ENCODE measurements at places on chromosomes 11 and 22.

DNA sequence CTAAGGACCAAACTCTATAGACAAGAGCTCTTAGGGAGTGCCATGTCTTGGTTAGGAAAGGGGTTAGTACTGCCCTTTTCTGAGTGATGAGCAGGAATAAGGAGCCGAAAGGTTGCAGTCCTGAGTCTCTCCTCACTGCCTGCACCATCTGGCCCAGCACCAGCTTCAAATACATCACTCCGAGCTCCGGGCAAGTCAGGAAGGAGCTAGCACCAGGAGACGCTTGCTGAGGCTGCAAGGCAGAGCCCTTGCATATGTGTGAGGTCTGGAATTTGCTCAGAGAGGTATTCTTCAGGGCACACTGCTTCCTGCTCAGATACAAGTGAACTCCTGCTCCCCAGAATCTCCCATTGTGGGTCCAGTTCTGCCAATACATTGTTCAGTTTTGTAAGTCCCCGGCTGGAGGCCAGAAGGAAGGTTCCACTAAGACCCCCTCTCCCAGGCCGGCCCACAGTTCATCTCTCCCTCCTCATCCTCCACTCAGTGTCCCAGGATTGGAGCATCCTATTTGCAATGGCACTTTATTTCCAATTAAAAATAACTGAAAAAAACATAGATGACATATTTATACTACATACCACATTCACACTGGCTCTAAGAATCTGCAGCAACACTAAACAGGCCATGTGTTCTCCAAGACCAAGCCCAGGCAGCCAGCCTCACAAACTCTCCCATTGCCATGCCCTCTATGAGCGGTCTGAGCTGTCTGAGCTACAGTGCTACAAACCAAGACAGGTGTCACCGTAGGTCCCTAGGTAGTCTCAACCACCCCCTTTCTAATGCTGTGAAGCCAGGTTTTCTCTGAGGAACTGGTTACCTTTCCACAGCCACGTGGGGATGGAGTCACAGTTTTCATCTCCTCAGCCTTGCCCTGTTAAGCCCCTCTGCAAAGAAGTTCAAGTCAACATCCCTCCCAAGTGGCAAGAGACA lies 55.1 kb upstream of the SPATA19 start:
- no peak for DNase-seq

DNA sequence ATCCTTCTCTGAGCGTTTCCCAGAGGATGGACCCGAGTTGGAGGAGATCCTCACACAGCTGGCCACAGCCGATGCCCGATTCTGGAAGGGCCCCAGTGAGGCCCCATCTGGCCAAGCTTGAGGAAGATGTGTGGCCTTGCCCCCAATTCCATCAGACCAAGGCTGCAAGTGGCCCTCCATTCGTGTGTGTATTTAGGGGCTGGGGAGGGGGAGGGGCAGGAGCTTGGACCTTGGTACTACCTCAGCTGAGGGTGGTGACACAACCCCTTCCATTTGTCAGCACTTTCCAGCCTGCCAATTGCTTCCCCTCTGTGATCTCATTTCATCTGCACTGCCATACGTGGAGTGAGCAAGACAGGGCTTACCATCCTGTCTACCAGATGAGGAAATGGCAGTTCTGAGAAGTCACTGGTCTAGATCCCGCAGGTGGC lies 1.3 kb upstream of the BBS1 start:
- no peak for DNase-seq

DNA sequence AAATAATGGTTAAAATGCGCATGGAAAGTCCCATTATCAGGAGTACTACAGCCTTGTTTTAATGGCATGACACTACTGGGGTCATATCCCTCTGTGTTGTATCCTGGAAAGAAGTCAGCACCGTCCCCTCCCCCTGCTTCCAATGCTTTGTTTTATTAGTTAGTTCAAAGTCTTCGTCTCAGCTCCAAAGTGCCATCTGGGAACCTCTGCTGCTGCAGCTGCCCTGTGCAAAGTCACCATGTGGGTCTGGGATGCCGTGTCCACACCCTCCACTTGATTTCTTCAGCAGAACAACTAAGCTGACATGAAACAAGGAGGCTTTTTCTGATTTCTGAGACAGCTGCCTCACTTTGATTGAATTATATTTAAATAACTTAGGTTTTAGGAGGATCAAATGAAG lies 29.5 kb upstream of the NCAM1 start:
- DNase-seq: no peak

DNA sequence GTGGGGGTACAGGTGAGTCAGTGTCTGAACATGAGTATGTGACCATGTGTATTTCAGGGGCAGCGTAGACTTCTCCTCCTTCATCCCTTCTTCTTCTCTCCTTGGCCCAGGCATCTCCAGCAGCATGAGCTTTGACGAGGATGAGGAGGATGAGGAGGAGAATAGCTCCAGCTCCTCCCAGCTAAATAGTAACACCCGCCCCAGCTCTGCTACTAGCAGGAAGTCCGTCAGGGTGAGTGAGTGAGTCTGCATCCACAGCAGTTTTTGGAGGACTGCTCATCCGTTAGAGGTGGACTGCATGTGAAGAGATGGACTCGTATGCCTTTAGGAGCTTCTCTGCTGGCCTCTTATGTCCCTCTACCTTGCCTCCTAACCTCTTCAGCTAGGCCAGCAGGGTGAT lies 15.6 kb downstream of the TUB start:
- no peak for DNase-seq

DNA sequence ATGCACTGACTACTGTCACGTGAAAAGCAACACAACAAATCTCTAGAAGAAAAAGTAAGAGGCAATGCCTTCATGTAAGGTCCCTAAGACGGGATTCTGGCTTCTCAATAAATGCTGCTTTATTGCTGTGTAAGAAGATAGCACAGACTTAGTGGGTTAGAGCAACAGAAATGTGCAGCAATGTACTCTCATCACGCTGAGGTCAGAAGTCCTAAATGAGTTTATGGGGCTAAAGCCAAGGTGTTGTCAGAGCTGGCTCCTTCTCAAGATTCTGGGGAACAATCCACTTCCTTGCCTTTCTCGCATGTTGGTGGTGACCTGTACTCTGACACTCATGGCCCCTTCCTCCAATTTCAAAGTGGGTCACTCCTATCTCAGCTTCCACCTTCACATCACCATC lies 93.4 kb downstream of the SHANK2 start:
- DNase-seq: no peak

- no peak for DNase-seq
Measured at GRCh38 chr11:65501472-65502273, 2.8 kb downstream of the MALAT1 start.

DNA sequence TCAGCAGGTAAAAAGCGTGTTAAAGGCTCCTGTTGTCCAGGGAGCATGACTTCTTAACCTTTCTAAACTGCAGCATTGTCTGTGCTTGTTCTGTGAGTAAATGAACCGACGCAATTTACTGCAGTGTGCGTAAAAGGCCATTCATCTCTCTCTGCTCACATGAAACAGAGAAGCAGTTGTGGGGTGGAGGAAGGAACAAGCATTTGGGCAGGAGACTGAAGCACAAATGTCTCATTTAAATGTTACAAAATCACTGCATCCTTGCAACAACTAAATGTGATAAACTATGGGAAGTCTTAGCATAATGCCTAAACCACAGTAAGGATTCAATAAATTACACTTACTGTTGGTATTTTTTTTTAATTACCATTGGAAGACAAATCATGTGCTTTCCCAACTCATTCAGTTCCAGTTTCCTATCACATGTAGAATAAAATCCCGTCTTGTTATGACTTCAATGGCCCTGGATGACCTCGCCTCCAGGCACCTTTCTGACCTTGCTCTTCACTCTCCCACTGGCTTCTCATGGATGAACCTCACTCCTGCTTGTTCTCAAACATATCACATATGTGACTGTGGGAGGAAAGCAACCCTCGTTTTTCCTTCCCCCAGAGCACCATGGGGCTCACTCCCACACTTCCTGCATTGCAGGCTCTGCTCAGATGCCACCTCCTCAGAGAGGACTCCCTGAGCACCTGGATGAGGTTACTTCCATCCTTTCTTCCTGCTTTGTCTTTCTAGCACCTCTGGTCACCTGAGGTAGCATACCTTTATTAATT lies 21.6 kb upstream of the RFPL2 start:
- DNase-seq: no peak

DNA sequence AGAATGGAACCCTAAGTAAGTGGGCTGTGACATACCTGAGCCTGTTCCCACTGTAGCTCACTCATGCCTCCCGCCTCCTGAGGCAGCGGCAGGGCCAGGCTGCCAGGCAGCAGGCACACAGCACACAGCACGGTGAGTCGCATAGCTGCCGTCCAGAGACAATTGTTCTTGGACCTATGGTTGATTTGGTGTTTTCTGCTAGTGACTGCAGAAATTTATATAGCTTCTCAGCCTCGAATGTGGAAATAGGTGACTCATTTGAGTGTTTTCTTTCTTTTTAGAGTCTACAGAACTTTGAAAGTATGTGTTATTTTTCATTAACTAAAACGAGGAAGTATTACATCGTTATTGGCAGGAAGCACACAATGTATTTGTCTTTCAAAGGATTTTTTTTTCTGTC lies at the start of gene MMP7:
Gene MMP7, minus strand, starts transcription at position 190 of the 400 bp plus-strand sequence. Its CDS starts 47 bp downstream, at position 143.
- DNase-seq: no peak

DNA sequence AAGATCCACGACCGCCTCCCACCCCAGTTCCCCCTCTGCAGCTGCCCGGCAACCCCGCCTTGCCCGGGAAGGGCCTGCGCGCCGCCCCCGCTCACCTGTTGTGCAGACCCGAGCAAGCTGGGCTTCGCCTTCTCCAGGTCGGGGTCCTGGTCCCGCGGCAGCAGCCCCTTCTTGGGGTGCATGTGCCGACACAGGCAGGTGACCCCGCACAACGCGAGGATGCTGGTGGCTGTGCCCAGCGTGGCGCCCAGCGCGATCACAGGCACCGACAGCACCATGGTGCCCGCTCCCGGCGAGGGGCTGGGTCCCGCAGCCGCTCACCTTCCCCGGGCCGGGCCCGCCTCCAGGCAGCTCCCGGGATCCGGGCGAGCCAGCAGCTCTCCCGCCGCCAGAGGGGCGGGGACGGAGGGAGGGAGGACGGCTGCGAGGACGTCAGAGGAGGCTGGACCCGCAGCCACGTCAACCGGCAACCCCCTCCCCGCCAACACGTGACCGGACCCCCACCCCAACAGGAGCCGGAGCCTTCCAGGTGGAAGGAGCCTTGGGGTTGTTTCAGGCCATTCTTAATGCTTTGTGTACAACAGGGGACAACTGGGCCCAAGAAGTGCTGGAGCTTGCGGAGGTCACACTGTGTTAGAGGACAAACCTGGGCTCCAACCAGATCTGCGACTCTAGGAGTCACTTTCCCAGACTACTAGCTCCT lies at the start of gene SYT13:
Gene SYT13, minus strand, starts transcription at position 412 of the 703 bp plus-strand sequence. Its CDS starts 134 bp downstream, at position 278.
- DNase-seq: no peak

DNA sequence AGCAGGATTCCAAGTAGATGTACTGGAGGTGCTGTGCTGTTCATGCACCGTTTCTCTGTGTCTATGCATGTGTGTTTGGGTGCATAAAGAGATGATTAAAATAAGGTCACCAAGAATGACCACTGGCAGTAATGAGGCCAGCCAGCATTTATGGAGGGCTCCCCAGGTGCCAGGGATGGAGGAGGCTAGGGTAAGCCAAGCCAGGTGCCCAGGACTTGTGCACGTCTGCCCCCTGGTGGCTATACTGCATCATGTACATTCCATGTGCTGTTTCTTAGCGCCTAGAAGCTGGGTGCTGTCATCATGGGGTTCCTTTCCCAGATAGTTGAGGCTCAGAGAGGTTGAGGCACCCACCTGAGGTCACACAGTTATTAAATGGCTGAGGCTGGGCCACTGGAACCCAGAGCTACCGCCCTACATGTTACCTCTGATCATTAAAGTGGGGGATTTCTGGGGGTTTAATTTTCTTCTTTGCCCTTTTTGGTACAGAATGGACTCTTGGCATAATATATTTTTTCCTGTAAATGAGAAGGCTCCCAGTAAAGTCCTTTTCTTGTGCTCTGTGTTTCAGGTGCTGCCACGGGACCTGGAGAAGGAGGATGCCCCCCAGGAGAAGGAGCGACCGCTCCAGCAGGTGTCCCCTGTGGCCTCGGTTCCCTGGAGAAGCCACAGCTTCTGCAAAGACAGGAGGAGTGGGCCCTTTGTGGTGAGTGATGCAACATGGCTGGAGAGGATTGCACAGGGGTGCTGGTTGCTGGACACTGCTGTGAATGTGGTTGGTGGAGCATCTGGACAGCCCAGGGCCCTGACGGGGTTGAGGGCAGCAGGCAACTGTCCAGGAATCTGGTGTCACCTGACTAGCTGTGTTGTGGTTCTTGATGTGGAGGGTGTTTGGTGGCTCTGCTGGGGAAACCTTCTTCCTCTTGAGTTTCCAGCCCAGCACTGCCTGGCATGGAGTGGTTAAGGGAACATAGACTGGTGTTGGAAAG lies 96.4 kb downstream of the KIAA1671 start:
- peak; percentile 44 for DNase-seq

GRCh38 chr11:35791088-35791958 lies 128.7 kb downstream of the TRIM44 start:
- DNase-seq: no peak

DNA sequence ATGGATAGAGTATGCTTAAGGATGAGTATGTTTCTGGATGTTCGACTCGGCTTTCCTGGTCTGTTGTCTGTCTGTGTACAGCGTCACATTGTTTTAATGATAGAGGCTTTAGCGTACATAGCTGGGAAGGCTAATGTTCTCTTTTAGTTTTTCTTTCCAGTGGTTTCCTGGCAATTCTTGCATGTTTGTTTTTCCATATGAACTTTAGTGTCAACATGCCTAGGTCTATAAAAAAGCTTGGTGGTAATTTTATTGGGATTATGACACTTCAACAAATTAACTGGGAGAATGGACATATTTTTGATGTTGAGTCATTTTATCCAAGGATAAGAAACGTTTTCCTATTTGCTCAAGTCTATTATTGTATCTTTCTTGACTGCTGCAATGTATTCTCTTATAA lies 17.6 kb downstream of the F2 start:
- DNase-seq: no peak

- DNase-seq: no peak
Measured at GRCh38 chr11:26027887-26028286, 304.0 kb upstream of the ANO3 start.

DNA sequence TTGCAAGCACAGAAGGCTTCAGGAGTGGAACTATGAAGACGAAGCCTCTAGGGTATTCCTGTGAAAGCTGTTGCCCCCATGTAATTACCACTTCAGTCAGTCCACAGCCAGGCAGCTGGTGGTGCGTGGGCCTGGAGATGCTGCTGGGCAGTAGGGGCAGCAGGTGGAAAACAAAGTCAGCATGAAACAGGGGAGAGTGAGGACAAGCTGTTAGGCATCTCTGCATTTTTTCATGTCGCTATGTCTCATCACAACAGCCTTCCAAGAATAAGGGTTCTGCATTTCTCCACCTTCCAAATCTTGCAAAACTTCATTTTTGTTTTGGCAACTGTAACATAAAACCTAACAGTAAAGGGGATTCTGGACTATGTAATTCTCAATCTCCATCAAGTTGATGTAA lies 757.5 kb downstream of the NELL1 start:
- DNase-seq: no peak
